ENCODE measurements at places on chromosomes 2 and 18. TPM values are rescaled to one million over a fixed set of nuclear protein-coding genes. Genes with fewer than 3 reads are reported as not detected.
A peak's percentile ranks its signal among the peaks of the same experiment; 100 is the strongest.

Gene EML6
- total RNA-seq: 1.8 TPM

Gene GKN2
- not detected for total RNA-seq

Gene NCKAP1
- 79.4 TPM for total RNA-seq

Gene RFTN2
- total RNA-seq: not detected

Gene GPR35
- total RNA-seq: not detected

Gene MAP3K20
- 25.2 TPM for total RNA-seq

Gene CYBRD1
- 28.4 TPM for total RNA-seq

Gene EVX2
- total RNA-seq: not detected

Gene SIX3
- not detected for total RNA-seq

Gene GPR45
- total RNA-seq: not detected

Gene C2orf15
- 0.23 TPM for total RNA-seq

- DNase-seq: no peak
These were observed 4.4 kb upstream of the FARP2 start for GRCh38 chr2:241351640-241352031.

GRCh38 chr18:54743605-54743995 lies 84.7 kb upstream of the RAB27B start:
- DNase-seq: no peak

DNA sequence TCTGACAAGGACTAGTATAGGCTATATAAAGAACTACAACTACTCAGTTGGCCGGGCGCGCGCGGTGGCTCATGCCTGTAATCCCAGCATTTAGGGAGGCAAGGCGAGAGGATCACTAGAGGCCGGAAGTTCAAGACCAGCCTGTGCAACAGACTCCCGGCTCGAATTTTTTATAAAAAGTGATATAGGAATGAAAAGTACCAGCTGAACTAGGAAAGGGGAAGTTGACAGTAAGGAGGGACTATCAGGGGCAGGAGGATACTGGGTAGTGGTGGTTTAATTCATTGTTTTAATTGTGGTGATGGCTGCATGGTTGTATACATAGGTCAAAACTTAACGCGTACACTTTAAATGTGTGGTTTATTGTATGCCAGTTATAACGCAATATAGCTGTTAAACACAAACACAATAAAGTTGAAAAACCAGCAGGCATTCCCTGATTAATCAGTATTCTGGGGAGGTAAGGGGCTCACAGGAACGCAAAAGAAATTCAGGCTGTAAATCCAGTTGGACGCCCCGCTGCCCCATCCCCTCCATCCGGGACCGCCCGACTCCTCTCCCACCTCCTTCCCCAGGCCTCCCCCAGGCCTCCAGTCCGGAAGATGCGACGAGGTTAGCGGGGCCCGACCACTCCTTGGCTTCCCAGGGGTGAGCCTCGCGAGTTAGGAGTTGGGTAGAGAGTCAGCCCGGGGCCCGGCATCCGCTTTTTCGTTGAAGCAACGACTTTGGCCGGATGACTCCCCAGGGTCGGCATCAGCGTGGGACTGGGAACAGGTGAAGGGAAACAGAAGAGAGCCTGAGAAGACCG lies 746 bp upstream of the POLR1B start:
- DNase-seq: peak; percentile 39

GRCh38 chr2:54247115-54247514 lies 8.9 kb downstream of the TSPYL6 start:
- DNase-seq: no peak

GRCh38 chr2:1864981-1865421 lies 120.7 kb upstream of the PXDN start:
- no peak for DNase-seq

GRCh38 chr2:234689911-234690379 lies 193.1 kb upstream of the ARL4C start:
- DNase-seq: no peak

DNA sequence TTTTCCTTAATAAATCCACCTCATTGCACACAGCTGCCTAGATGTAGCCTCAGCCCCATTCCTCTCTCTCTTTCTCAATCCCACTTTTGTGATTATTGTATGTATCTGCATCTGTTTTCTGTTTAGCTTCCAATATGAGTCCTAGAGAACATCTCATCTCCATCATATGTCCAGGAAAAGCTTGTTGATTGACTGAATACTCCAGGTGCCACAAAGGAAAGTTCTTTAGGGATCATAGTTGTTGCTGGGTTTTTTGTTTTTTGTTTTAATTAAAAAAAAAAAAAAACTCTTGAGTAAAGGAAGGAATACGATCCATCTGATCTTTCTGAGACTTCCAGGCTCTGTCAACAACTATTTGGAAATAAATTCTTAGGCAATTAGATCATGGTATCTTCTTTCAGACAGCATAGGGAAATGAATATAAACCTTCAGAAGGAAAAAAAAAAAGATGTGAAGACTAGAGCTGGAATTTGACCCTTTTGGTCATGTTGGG lies 42.5 kb downstream of the KIAA2012 start:
- DNase-seq: peak; percentile 52

DNA sequence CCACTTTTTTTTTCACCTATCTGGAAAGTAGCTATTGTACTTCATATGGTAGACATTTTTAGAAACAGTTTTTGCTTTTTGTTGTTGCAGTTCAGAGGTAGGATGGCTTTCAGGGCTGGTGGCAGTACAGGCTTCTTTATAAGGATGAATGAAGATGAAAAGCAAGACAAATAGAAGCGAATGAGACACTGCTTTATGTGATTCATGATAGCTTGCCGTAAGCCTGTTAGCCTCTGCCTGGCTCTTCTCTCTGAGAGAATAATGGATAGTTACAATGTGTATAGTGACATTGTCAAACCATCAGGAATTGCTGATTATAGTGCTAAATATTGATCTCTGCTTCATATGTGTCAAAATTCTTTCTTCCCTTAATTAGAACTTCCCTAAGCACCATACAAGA lies 173.7 kb downstream of the NR4A2 start:
- no peak for DNase-seq

- DNase-seq: peak; percentile 78
These were observed 270.7 kb downstream of the HRH4 start for GRCh38 chr18:24731158-24731557.

GRCh38 chr2:196054631-196055030 lies 14.0 kb downstream of the DNAH7 start:
- DNase-seq: no peak

DNA sequence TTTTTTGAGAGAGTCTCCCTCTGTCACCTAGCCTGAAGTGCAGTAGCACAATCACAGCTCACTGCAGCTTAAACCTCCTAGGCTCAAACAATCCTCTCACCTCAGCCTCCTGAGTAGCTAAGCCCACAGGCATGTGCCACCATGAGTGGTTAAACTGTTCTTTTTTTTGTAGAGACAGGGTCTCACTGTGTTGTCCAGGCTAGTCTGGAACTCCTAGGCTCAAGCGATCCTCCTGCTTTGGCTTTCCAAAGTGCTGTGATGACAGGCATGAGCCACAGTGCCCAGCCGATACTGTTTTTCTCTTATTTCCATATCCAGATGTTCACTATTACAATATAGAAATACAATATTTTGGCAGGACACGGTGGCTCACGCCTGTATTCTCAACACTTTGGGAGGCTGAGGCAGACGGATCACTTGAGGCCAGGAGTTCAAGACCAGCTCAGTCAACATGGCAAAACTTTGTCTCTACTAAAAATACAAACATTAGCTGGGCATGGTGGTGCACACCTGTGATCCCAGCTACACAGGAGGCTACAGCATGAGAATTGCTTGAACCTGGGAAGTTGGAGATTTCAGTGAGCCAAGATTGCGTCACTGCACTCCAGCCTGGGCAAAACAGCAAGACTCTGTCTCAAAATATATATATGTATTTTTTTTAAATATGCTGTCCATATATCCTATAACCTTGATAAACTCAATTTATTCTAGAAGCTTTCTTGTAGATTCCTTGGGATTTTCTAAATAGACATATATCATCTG lies 24.7 kb downstream of the WDR33 start:
- no peak for DNase-seq

GRCh38 chr2:180753809-180754761 lies 226.3 kb upstream of the UBE2E3 start:
- peak; percentile 93 for DNase-seq

DNA sequence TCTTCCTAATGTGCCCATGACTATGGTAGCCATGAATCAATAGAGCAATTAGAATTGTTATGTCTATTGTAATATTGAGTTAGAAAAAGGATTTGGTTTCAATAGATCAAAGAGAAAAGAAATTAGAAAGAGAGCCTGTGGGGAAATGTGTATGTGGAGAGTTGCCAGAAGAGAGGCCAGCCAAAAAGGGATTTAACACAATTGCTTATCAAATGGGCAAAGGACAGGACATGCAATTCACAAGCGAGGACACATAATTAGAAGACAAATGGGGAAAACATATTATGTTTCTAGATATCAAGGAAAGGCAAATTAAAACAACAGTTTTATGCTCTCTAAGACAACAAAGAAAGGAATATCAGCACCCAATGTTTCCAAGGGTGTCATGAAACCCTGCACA lies 403.2 kb upstream of the KLHL29 start:
- no peak for DNase-seq

- DNase-seq: no peak
These were observed 1.2 kb downstream of the CPO start for GRCh38 chr2:206940546-206940945.

DNA sequence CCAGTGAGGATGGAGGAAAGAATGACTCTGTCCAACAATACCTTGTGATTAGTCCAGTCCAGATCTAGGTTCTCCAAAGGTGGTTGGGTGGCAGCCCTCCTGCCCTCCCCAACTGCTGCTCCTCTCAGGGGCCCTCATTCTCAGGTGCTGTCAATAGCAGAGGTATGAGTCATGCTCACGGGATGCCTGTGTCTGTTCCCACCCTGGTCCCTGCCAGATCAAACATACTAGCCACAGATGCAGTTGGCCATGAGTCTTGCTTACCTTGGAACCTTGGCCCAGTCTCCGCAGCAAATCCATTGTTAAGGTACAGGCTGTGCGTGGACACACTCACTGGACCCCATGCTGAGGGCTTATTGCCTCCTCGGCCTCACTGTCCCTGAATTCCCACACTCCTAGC lies 24.9 kb upstream of the RPIA start:
- peak; percentile 17 for DNase-seq

- DNase-seq: no peak
These were observed 1.1 kb upstream of the CDCA7 start for GRCh38 chr2:173353556-173353955.

GRCh38 chr2:42652086-42652485 lies 83.7 kb downstream of the MTA3 start:
- DNase-seq: no peak

GRCh38 chr2:230919240-230919639 lies 5.8 kb downstream of the GPR55 start:
- no peak for DNase-seq

- peak; percentile 86 for DNase-seq
These were observed 53.0 kb upstream of the CCDC150 start for GRCh38 chr2:196586511-196586991.

GRCh38 chr2:184646177-184646576 lies 47.8 kb downstream of the ZNF804A start:
- DNase-seq: peak; percentile 64

DNA sequence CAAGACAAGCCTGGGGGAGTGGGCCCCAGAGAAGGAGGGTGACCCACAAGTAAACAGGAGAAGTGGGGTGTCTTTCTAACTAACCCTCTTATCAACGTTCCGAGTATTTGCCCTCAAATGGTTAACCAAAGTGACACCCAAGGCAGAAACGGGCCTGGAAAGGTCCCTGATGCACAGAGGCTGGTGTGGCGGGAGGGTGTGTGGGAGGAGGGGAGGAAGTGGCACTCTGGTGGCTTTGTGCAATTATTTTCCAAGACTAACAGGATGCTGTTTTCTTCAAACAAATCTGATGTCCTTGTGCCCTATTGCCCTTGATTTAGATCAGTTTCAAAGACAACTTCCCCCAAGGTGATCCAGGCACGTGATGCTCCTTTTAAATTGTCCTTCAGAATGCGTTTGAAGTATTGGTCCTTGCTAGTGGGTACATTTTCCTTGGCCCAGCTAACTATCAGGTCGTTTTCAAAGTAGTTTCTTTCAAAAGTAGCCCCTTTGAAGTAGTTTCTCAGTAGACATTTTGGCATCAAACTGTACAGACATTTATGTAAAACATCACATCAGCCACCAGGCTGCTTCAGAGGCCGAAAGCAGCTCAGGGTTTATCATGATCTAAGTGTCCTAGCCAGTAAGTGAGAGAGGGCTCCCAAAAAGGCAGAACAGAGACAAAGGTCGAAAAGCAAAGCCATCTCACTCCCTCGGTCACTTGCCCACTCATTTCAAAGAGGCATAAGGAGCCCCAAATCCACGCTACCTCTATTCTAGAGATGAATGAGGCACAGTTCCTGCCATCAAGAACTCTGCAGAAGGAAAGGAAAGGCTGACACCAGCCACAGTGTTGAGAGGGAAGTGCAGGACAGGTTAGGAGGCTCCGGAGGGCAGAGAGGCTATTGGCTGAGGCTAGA lies 371.1 kb upstream of the ID2 start:
- no peak for DNase-seq

DNA sequence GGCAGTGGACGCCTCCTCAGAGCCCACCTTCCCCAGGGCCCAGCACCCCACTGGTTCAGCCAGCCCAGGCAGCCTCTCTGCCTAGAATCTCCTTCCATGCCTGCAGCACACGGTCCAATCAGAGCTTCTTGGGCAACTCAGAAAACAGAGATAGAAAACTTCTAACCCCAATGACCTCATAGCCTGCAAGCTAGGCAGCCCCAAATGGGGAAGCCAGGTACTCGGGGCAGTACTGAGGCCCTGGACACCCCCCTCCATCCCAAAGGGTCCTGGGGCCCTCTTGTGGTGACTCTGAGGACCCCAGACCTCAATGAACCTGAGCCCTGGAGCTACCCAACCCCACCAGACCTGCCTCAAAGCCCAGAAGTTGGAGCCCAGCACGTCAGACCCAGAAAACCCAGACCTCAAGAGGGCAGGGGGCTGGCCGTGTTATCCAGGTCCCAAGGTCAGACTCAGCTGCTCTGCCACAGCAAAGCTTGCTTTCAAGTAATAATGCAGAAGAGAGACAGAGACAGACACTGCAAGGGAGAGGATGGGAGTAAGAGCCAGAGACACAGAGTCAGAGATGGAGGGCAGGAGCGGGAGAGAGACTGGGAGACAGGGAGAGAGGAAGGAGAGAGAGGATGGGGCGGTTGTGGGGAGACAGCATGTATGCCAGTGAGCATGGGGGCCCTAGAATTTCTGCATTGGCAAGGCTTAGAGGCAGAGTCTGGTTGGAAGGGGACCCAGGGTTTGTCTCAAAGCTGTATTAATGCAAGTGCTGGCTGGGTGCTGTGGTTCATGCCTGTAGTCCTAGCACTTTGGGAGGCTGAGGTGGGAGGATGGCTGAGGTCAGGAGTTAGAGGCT lies 28.2 kb downstream of the SERTAD2 start:
- DNase-seq: no peak

- DNase-seq: peak; percentile 48
These were observed 44.0 kb downstream of the PDCL3 start for GRCh38 chr2:100606726-100607343.

DNA sequence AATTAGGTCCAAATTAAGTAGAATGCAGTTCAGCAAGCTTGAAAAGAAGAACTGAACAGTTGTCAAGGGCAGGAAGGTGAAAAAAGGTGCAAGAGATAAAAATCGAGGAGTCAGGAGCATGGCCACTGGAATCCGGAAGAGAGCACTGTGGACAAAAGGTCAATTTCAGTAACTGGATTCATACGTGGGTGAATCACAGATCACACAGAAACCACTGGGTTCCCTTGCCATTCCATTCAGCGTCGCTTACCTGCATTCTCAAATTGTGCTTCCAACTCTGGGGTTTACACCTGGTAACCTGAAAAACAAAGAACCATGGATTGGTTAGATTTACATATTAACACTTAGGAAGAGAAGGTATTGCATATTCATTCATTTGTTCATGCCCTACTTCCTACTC lies 21.6 kb upstream of the LMAN1 start:
- DNase-seq: no peak
